HEK293T (cell line): ENCODE measurements at places on chromosomes 6 and 20.

GRCh38 chr6:38555606-38556005, 84.1 kb downstream of the BTBD9 start:
- DNase-seq = no peak

DNA sequence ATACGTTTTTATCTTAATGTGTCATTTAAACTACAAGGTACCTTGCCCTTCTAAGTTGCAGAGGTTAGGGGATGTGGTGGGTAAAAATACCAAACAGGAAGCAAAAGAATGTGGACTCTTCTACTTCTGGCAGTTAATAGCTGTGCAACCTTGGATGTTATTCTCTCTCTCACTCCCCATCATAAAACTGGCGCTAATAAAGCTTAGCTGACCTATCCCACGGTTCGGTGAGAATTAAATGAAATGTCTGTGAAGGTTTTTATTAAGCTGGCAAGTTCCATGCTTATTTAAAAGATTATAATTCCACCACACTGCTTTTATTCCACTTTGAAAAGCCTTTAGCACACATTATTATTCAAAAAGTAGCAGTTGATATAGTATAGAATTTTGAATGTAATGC, 127.8 kb upstream of the SLC22A23 start:
- DNase-seq = no peak

DNA sequence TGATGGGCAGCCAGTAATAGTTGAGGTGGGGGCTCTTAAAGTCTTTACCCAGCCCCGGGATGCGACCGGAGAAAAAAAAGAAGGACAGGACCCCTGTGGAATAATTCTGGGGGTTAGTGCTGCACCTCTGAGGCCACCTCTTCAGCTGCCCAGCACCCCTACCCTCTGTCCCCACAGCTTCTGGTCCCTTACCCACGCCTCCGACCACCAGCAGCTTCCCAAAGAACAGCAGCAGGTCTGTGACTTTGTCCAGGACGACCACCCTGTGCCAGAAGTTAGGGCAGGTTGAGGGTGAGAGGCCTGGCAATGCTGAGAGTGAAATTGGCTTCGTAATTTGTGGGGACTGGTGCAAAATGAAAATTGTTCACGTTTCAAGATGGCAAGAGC, 2.2 kb upstream of the NEU1 start:
- no peak for DNase-seq

DNA sequence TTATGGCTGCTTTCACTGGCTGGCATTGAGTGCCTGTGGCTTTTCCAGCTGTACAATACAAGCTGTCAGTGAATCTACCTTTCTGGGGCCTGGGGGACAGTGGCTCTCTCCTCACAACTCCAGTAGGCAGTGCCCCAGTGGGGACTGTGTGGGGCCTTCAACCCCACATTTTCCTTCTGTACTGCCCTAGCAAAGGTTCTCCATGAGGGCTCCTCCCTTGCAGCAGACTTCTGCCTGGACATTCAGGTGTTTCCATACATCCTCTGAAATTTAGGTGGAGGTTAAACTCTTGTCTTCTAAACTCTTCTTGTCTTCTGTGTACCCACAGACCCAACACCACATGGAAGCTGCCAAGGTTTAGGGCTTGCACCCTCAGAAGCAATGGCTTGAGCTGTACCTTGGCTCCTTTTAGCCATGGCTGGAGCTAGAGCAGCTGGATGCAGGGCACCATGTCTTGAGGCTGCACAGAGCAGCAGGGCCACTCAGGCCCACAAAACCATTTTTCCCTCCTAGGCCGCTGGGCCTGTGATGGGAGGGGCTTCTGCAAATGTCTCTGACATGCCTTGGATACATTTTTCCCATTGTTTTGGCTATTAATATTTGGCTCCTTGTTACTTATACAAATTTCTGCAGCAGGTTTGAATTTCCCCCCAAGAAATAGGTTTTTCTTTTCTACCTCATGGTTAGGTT, 9.6 kb downstream of the PEX7 start:
- no peak for DNase-seq

GRCh38 chr20:59994697-59995122, 36.5 kb downstream of the CDH26 start:
- DNase-seq = no peak

GRCh38 chr20:46683939-46684750, 5.1 kb downstream of the TP53RK start:
- DNase-seq = peak; percentile 59

DNA sequence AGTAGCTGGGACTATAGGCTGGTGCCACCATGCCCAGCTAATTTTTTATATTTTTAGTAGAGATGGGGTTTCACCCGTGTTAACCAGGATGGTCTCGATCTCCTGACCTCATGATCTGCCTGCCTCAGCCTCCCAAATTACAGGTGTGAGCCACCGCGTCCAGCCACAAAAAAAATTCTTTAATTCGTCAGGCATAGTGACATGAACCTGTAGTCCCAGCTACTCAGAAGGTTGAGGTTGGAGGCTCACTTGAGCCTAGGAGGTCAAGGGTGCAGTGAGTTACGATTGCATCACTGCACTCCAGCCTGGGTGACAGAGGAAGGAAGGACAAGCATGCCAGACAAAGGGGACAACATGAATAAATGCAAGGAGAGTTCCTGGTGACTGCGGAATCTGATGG, 19.5 kb upstream of the ASXL1 start:
- DNase-seq = no peak
